Tongue (tissue), 3 donors: ENCODE measurements at places on chromosomes 7 and 10. TPM values are rescaled to one million over a fixed set of nuclear protein-coding genes. Genes with fewer than 3 reads are reported as not detected.

Gene PNLIP
- 1.8 TPM for total RNA-seq

Gene CCM2
- total RNA-seq: 33.7 TPM

Gene OPN1SW
- total RNA-seq: not detected

Gene DPP6
- 5.1 TPM for total RNA-seq

Gene LRMDA
- total RNA-seq: 6.3 TPM

Gene PRRT4
- 7.6 TPM for total RNA-seq

Gene FAM241B
- total RNA-seq: 1.0 TPM

Gene DGKI
- total RNA-seq: 5.6 TPM

Gene INA
- 1.0 TPM for total RNA-seq

Gene AGBL3
- 0.62 TPM for total RNA-seq

Gene PARD3
- total RNA-seq: 129 TPM

Gene TMEM178B
- total RNA-seq: 2.5 TPM

Gene ZNF365
- total RNA-seq: 0.41 TPM

Gene MEIG1
- total RNA-seq: not detected

Gene HACD1
- total RNA-seq: 42.4 TPM

Gene SORCS1
- 17.8 TPM for total RNA-seq

Gene PRKG1
- 96.8 TPM for total RNA-seq

Gene SH2D4B
- not detected for total RNA-seq

Gene ARHGEF35
- total RNA-seq: 4.2 TPM

Gene WDR37
- 14.6 TPM for total RNA-seq

Gene NPFFR1
- not detected for total RNA-seq

Gene LUC7L2
- total RNA-seq: 66.7 TPM

Gene ACTL6B
- not detected for total RNA-seq

Gene AKR1C2
- total RNA-seq: 2.8 TPM

Gene HOXA1
- not detected for total RNA-seq

Gene LIPK
- total RNA-seq: 1.1 TPM

Gene NAPEPLD
- 22.4 TPM for total RNA-seq

Gene SUGCT
- 9.9 TPM for total RNA-seq

Gene PVRIG
- not detected for total RNA-seq

Gene LLCFC1
- total RNA-seq: not detected

Gene TSPAN15
- 64.6 TPM for total RNA-seq

Gene TMEM130
- 3.5 TPM for total RNA-seq

Gene PRLHR
- not detected for total RNA-seq

Gene FEZF1
- total RNA-seq: not detected

Gene ERVW-1
- total RNA-seq: not detected

Gene ATRNL1
- total RNA-seq: 11.7 TPM

Gene CPEB3
- total RNA-seq: 7.2 TPM

Gene PALD1
- 19.8 TPM for total RNA-seq

Gene ABCC2
- 0.72 TPM for total RNA-seq

Gene GALNT11
- 68.3 TPM for total RNA-seq

Gene SLC26A5
- 0.21 TPM for total RNA-seq

Gene ANKRD30A
- total RNA-seq: not detected
